ENCODE measurements at places on chromosomes 4 and X. TPM values are rescaled to one million over a fixed set of nuclear protein-coding genes. Genes with fewer than 3 reads are reported as not detected.

- H3K4me1 ChIP-seq: no peaks in the 10 kb centered on the region
- no peak overlapping the region for H3K4me3 ChIP-seq
- no peaks in the 10 kb centered on the region for H3K36me3 ChIP-seq
Measured at GRCh38 chr4:1327526-1328266, 19.3 kb upstream of the UVSSA start.

GRCh38 chr4:86549163-86549788 is 44.8 kb upstream of the PTPN13 start:
- H3K27me3 ChIP-seq: no peaks in the 10 kb centered on the region
- no peaks in the 10 kb centered on the region for H3K36me3 ChIP-seq
- H3K4me3 ChIP-seq: no peak overlapping the region
- no peak overlapping the region for H3K27ac ChIP-seq

GRCh38 chr4:127505203-127505602 is 127.6 kb upstream of the INTU start:
- no peak for DNase-seq
- no peaks in the 10 kb centered on the region for H3K36me3 ChIP-seq
- no peaks in the 10 kb centered on the region for H3K27me3 ChIP-seq
- no peak overlapping the region for H3K4me3 ChIP-seq
- peaks cover 5% of the 10 kb centered on the region for H3K4me1 ChIP-seq

- H3K36me3 ChIP-seq: no peaks in the 10 kb centered on the region
- no peaks in the 10 kb centered on the region for H3K27me3 ChIP-seq
- peaks cover 2% of the 10 kb centered on the region for H3K4me1 ChIP-seq
- H3K27ac ChIP-seq: no peak overlapping the region
Measured at GRCh38 chr4:139243448-139244365, 36.3 kb downstream of the MGARP start.

DNA sequence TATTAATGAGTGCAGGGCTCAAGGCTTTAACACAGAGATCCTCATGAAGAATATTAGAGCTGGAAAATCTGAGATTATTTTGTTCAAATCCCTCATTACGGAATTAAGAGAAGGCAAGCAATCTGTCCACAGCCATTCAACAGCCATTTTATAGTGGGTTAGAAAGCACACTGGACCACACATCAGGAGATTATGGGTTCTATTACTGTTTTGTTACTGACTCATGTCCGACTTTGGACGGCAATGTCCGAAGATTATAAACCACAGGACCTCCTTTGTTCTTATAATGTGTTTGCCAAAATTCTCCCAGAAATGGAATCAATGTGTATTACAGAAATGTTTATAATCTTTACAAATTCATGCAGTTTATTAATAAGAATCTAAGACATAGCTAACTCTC is 8.1 kb downstream of the LAMTOR3 start:
- DNase-seq: no peak
- H3K4me3 ChIP-seq: no peak overlapping the region
- no peaks in the 10 kb centered on the region for H3K36me3 ChIP-seq
- no peaks in the 10 kb centered on the region for H3K4me1 ChIP-seq
- no peak overlapping the region for H3K27ac ChIP-seq

DNA sequence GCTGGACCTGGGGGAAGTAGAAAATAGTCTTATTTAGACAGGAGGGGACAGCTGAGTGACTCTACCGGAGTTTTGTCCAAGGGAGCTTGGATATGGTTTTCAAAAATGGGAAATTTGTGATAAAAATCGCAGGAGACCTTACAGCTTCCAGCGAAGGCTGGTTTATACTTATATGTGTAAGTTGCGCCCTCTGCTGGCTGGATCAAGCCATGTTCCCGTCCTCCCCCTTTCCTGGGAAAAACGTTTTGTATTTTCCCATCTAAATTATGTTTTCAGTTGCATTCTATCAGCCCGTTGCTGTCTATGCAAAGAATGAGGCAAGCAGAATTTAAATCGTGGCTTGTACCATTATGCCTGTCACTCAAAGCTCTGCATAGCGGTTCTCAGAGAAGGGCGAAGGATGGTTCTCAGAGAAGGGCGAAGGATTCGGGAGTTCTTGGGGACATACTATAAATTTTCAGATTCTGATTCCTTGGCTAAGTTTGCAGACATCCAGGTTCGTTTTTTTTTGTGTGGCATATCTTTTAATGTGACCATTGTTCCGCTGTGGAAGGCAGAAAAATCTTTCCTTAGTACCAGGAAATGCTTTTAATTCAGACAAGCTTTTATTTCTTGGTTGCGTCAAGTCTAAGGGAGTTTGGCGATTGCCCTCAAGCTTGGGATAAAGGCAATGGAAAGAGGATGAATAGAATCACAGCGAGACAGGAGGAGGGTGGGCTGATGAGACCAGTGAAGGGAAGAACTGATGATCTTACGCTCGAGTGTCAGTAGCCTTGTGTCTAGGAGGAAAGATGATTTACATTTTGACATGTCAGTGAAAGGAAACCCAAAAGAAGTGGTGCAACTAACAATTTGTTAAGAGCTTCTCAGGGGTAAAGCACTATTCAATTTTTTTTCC is 128.5 kb upstream of the ARX start:
- H3K4me3 ChIP-seq: no peak overlapping the region
- peak; percentile 55 for DNase-seq
- H3K36me3 ChIP-seq: no peaks in the 10 kb centered on the region
- H3K4me1 ChIP-seq: no peaks in the 10 kb centered on the region

Gene SSX4
- total RNA-seq: not detected

Gene SLC2A9
- total RNA-seq: 1.2 TPM
